Stimulated activated CD8-positive, alpha-beta memory T cell treated with anti-CD3 and anti-CD28 coated beads, Interleukin-15, amount 100 ng/mL, for 4 hours (primary cell): ENCODE measurements at places on chromosomes 7 and 10.

DNA sequence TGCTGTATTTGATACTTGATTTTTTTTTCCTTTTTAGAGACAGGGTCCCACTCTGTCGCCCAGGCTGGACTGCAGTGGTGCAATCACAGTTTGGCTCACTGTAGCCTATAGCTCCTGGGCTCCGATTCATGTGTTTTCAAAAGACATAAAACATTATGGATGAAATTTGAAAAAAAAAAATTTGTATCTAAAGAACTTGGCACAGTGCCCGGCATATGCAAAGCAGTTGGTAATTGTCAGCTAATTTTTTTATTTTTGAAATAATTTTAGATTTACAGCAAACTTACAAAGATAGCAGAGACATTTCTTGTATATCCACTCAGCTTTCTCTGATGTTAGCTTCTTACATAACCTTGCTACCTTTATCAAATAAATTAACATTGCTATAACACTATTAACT, 20.3 kb upstream of the SAMD8 start:
- no peak for DNase-seq

- no peak for DNase-seq
These were observed 2.8 kb upstream of the DEPP1 start for GRCh38 chr10:44981172-44982113.

- no peak for DNase-seq
These were observed 52.6 kb downstream of the ITGB1 start for GRCh38 chr10:32905466-32905865.

- no peak for DNase-seq
These were observed 456.2 kb upstream of the NRP1 start for GRCh38 chr10:33790521-33791271.

DNA sequence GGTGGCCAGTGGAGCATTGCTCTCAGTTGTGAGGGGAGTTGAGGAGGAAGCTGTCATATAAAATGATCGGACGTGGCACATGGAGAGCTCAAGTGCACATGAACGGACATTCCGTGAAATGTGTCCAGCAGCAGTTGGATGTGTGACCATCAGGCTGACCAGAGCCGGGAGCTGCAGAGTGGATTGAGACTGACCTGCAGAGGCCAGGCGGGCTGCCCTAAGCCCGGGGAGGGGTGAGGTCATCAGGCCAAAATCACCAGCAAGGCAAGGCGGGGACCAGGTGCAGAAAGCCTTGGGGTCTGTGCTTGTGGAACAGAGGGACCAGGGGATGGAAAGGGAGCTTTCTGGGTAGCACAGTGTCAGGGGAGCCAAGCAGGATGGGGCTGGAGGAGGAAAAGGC, 279.5 kb downstream of the CELF2 start:
- DNase-seq: no peak

GRCh38 chr10:85741626-85742300, 624.8 kb downstream of the GRID1 start:
- no peak for DNase-seq

DNA sequence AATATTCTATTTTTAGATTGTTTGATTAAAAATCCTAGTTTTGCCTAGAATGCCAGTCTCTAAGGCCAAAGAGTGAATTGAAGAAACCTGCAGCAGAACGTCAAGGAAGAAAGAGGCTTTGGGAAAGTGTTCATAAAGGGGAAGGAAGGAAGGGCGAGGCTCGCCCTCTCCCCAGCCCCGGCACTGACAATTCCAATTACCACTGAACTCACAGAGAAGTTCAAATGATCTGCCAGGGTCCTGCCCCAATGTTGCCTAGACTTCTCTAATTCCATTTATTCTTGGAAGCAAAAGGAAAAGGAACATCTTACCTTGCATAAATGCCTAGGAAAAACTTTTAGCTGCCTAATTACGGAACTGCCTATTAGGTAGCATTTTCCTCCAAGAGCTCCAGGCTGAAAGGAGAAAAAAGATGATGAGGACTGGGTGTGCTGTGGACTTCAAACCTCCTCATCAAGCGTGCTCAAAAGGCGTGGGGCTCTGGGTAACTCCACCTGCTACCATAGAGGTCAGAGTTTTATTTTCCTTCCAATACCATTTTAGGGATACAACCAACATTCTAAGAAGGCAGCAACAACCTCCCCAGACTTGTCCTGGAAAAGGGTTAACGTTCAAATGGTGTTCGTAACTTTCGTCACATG, 134.5 kb downstream of the PKD1L1 start:
- DNase-seq: no peak
